Stimulated activated CD8-positive, alpha-beta memory T cell treated with anti-CD3 and anti-CD28 coated beads, Interleukin-7, amount 100 ng/mL, for 1 hour (primary cell): ENCODE measurements at places on chromosomes 5 and 9.

GRCh38 chr9:84773022-84773421 lies 103.5 kb downstream of the NTRK2 start:
- DNase-seq, result no peak

GRCh38 chr9:22742401-22742800 lies 295.8 kb downstream of the DMRTA1 start:
- DNase-seq, result no peak

- no peak for DNase-seq
These were observed 227.4 kb downstream of the ESM1 start for GRCh38 chr5:54758038-54758437.

- DNase-seq, result no peak
These were observed 315.5 kb downstream of the TRPM3 start for GRCh38 chr9:70805949-70806348.

DNA sequence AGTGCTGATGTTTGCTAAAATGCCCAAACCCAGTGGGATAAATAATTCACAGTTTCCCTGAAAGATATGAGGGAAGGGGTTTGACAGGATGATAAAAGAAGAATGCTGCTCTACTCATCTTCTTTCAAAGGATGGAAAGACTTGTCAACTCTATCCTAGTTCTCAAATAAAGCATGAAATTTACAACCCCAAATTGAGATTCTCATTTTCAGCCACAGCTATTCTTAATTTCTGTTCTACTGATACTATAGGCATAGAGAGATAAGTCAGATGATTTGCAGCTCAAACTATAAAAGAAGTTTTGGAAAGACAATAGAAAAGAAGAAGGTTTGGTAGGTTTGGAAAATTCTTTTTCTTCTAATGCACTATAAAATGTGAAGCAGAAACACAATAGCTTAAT lies 542.6 kb downstream of the CSNK1G3 start:
- no peak for DNase-seq

DNA sequence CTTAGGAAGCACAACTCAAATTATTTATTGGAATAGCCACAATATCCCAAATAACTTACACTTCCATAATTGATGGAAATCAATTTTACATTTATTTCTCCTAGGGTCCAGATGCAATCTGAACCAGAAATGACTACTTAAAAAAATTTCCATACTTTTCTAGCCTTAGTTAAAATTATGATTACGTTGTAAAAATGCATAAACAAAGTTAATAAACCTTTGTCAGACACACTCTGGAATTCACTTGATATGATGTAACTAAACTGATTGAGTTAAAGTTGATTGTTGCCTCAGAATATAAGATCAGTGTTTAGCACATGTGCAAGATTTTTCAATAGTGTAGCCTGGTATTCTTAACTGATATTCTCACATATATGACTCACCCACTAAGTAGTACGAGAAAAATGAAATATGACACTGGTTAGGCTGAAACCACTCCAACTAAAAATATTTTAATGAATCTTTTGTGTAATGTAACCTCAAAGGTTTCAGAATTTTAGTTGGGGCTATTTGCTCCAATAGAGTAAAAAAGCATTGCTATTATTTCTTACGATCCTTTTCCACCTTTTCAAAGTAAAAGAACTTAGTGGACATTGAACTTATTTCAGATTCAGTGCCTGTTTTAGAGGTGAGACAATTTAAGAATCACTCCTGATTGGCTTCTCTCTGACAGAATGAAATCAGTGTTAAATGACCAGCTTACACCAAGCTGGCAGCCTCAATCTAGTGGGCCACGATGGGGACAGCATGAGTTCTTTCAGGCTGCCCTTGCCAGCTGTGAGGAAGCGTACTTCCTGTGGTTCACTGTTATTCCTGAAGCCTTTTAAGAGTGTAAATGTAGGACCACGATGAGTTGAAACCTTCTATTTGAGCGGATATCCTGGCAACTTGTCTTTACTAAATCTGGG lies 277.2 kb upstream of the CDH9 start:
- no peak for DNase-seq

GRCh38 chr5:152061095-152061494 lies 136.4 kb upstream of the GLRA1 start:
- DNase-seq, result no peak

DNA sequence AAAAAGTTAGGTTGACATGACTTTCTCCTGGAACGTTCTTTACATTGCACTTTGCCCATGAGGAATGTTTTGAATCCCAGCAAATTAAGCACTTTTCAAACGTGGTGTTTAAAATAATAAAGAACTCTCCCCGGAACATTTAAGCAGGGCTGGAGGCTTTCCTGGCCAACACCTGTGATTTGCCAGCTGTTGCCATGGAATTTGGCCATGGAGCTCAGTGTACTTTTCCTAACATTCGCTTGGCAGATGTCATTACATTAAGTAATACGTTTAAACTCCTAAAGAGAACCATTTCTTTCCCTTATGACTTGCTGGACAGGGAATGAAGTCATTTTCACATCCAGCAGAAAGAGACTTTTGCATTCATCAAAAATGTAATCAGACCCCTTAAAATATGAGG lies 146.1 kb downstream of the GAS1 start:
- DNase-seq, result no peak

GRCh38 chr9:123643518-123643917 lies 286.4 kb downstream of the DENND1A start:
- no peak for DNase-seq

DNA sequence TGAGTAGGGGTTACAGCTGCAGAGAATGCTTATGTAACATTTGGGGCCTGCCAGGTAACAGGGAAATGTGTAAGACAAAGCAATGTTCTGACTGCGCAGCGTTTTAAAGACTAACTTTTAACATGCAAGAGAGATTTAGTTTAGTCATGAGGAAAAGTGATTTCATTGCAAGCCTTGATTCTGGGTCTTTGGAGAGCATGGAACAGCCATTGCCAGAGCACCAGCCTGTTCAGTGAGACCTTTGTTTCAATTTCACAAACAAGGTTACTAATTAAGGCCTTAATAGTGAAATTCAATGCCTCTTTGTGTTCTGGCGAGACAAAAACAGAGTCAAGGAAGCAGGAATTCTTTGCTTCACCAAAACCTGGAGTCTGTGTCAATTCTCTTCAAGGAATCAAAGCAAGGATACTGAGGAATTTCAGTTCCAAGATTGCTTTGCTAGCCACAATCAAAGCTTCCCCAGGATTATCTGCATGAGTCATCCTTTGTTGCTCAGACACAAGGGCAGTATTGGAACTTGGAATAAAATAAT lies 14.4 kb downstream of the CKMT2 start:
- no peak for DNase-seq

- no peak for DNase-seq
These were observed 367 bp downstream of the PCDHB4 start for GRCh38 chr5:141121985-141122384.

DNA sequence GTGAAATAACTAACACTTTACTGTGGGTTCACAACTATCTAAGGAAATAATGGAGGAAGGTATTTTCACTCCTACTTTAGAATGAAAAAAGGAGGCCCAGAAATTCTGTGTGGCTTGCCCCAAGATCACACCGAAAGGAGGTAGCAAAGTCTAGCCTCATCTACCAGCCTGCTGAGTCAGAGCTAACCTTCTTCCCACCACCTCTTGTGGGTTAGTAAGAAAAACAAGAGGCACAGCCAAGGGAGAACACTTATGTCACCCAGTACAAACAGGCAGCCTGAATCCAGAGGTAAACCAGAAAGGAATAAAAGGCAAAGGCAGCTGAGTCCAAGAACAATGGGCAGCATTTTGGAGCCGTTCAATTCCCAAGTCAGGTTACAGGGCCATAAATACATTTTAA lies 91.9 kb upstream of the RASEF start:
- DNase-seq, result no peak

- DNase-seq, result no peak
These were observed 27.1 kb upstream of the NKD2 start for GRCh38 chr5:981456-981855.

GRCh38 chr5:159249158-159249557 lies 13.9 kb upstream of the UBLCP1 start:
- no peak for DNase-seq

- no peak for DNase-seq
These were observed 34.7 kb upstream of the MYO10 start for GRCh38 chr5:16970826-16971225.

- DNase-seq, result no peak
These were observed at the start of gene PCDHB9 for GRCh38 chr5:141186897-141187512. Gene PCDHB9 (plus strand): TSS chr5:141187161. CDS start chr5:141187319, 158 bp downstream.

- no peak for DNase-seq
These were observed 45.3 kb downstream of the INSL6 start for GRCh38 chr9:5140151-5140550.

- no peak for DNase-seq
These were observed 18.8 kb downstream of the C5orf52 start for GRCh38 chr5:157689942-157690689.

GRCh38 chr9:36664806-36665205 lies 92.1 kb downstream of the MELK start:
- DNase-seq, result no peak

GRCh38 chr5:1465966-1466471 lies 20.8 kb upstream of the SLC6A3 start:
- no peak for DNase-seq

GRCh38 chr9:104092875-104093600 lies 1.1 kb upstream of the SMC2 start:
- DNase-seq, result no peak

DNA sequence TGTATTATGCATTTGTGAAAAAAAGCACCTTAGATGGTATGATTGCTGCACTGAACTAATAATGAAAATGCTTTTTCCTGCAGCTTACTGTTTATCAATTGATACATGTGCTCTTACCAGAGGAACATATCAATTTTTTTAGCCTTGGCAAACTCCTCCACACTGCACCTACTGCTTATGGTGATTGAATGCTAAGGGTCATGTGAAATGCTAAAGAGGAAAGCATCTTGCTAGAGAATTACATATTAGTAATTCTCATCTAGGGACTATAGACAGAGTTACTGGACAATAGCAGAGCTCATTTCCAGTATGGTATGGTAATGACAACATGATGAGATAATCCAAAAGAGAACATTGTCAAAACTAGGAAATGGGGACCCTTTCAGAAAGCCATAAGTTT lies 817.1 kb downstream of the CDH12 start:
- no peak for DNase-seq
